GM04503 (cell line): ENCODE measurements at places on chromosomes 3 and 15.

DNA sequence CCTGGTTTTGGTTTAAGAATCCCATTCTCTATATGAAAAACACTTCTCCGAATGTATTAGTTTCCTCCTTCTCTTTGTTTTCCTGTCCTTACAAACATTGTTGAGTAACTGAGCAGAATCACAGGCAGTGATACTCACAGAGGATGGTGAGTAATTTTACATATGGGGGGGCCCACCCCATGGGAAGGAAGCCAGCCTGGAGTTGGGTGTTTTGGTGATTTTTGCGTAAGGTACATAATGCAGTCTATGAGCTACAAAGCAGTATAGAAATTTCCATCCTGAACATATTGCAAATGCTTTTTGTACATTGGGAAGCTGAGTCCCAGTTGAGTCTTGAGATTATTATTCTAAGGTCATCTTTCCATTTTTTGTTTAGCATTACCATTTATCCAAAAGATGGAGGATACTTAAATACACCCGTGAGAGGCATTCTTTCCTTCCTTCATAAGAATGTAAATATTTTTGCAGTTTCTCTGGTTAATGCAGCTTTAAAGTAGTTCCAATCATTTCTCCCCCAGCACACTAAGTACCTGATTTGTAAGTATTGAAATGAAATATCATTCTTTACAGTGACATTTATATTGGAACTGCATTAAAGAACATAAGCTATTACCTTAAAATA lies 476.8 kb downstream of the AGBL1 start:
- no peak for DNase-seq

DNA sequence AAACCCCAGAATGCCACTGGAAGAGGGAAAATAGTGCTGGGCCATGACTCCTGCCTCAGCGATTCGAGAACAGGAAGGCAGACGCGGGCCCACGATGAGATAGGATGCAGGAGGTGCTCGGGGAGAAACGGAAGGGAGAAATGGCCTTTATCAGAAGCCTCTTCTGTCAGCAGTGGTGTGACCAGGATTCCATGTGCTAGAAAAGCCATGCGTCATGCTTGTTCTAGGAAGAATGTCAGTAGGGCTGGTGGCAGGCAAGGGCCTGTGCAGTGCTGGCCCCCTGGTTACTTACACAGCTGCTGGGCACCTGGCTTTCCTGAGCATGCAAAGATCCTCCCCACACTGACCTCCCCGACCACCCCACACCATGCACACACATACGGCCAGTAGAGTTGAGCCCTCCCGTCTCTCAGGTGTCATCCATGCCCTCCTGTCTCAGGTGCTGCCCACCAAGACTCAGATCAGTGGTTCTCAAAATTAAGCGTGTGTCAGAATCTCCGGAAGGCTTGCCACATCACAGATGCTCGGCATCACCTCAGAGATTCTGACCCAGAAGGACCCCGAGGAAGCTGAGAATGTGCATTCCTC lies 106.7 kb downstream of the ADAMTS17 start:
- DNase-seq, result no peak

GRCh38 chr3:183410280-183410679 lies 18.1 kb downstream of the MCF2L2 start:
- no peak for DNase-seq

GRCh38 chr3:154130540-154130939 lies 9.3 kb downstream of the ARHGEF26 start:
- DNase-seq, result no peak

- DNase-seq, result no peak
Observed at GRCh38 chr3:69313251-69313650, 72.6 kb downstream of the FRMD4B start.

DNA sequence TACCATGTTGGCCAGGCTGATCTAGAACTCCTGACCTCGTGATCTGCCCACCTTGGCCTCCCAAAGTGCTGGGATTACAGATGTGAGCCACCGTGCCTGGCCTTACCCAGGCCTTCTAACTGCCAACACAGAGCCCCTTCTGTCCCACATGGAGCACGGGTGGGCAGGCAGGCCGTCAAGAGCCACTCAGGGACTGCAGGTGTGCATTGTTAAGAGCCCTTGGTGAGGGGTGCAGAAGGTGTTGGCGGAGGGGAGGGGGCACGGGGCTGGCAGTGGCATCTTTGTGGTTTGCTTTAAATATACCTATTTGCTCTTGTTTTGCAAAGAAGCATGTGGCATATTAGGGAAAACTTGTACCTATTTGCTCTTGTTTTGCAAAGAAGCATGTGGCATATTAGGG lies 37.3 kb downstream of the SMAD6 start:
- no peak for DNase-seq

GRCh38 chr15:71337197-71337845 lies 222.1 kb downstream of the THSD4 start:
- no peak for DNase-seq

- no peak for DNase-seq
Observed at GRCh38 chr3:86109434-86109833, 881.5 kb downstream of the VGLL3 start.

GRCh38 chr3:43512754-43513404 lies 108.9 kb downstream of the ANO10 start:
- peak; percentile 26 for DNase-seq

- no peak for DNase-seq
Observed at GRCh38 chr3:8328967-8329366, 172.7 kb upstream of the LMCD1 start.

DNA sequence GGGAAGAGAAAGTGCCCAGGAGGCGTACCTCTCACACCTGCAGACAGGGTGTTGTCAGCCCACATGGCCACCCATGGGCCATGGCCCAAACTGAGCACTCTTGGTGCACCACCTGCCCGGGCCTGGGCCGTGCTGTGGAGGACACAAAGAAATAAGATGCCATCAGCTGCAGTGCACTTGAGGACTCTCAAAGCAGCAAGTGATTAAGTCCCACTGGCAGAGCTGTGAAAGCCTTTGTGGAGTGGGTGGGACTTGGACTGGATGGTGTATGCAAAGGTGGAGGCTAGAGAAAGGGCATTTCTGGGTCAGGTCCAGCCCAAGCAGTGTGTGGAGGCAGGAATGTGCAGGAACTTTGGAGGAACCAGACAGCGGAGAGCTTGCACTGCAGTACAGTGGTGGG lies 122.3 kb downstream of the MEGF11 start:
- DNase-seq, result no peak

GRCh38 chr15:81023483-81024264 lies 23.0 kb downstream of the TLNRD1 start:
- peak; percentile 59 for DNase-seq

- DNase-seq, result no peak
Observed at GRCh38 chr15:41513506-41514227, at the start of gene LTK. Gene LTK (minus strand): TSS chr15:41513827. CDS start chr15:41513709, 118 bp downstream.

DNA sequence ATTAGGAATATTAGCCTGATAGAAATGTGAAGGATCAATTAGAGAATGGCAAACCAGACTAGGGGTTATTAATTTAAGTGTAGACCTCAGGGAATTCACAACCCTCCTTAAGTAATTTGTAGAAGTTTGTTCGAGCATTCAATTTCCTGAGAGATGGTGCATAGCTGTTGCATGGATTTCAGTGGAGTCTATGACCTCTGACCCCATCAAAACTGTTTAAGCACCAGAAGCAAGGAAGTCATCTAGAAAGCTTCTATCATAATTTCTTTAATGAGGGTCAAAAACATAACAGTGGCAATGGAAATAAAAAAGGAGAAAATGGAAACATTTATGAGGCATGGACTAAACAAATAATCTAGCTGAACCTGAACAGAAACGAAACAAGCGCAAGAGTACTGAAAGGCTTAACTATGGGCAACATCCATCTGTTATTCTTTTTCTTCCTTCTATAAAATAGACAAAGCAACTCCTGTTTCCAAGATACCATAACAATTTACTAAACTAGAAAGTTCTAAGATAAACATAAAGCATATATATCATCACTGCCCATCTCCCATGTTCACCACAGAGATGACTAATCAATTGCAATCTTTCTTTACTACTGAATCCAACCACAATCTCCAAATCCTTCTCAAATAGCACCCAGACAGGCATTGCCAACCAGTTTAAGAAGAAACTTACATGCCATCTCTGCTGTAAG lies 151.4 kb downstream of the THRB start:
- DNase-seq, result no peak

DNA sequence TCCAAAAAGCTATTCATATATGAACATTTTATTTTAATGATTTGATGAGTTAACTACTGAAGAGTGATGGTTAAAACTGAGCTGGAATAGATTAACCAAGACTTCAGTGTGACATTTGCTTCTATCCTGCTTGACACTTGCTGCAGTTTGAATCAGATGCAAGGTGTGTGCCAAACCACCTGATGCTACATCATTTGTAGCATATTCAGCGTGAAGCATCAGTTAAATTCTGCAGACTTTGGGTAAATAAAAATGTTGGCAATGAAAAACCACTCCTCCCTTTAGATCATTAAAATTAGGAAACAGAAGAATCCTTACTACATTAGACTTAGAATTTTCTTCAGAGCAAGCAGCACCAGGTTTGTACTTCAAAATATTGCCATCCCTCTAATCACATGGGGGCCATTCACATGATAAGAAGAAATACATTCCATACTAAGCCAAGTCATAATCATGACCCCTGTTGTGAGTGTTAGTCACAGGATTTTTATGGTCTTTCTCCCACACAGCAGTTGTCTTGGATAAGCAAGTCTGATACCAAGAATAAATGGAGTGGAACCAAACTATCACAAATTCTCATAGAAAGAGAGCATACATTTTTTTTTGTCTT lies 160.7 kb upstream of the TNIK start:
- DNase-seq, result no peak

- no peak for DNase-seq
Observed at GRCh38 chr3:77204788-77205187, 164.9 kb downstream of the ROBO2 start.

DNA sequence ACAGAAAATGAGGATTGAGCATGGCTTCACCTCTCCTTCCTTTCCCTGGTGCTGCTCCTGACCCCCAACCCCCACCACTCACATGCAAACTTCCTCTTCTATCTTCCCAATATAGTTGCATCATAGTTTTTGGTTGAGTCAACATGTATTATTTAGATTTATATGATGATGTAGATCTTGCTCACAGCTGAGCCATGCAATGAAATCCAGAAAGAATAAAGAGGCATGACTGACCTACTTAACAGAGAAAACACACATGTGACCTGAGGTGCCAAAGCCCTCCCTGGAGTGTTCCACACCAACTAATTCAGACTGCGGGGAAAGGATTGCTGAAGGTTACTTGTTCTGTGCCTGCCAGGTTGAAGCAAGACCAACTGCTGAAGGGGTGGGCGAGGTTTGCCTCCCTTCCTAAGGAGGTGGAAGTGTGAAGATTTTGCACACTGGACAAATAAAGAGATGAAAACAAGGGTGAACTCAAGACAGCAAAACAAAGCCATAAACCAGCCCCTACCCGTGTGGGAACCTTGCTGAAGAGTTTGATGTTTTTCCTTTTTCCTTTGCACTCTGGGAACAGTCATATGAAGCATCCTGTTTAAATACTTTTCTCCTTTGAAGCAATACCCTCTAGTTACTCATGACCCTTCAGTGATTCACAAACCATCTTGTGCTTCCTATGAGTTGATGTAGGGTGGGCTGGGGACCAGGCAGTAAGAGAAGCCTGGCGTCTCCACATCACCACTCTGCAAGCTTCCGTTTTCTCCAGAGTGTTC lies 155.2 kb upstream of the UBE2E1 start:
- DNase-seq, result no peak

GRCh38 chr3:15271785-15272381 lies 60.5 kb downstream of the SH3BP5 start:
- no peak for DNase-seq
